ENCODE measurements at places on chromosomes 1 and 21.
A peak's percentile ranks its signal among the peaks of the same experiment; 100 is the strongest.

DNA sequence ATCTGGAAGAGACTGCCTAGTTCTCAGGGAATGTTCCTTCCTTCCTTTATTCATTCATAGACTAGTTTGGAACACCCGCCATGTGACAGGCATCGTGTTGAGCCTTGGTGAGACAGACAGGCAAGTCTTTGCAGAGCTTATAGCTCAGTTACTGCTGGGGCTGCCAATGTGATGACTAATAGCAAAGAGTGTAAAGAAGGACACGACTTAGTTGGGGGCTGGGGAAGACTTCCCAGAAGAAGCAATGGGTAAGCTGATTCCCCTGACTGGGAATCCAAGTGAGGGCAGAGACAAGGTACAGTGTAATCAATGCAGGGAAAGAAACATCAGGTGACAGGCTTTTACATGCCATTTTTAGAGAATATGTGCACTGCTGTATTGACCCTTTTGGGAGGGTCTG is 51.2 kb downstream of the TENT5C start:
- DNase-seq = peak; percentile 3

DNA sequence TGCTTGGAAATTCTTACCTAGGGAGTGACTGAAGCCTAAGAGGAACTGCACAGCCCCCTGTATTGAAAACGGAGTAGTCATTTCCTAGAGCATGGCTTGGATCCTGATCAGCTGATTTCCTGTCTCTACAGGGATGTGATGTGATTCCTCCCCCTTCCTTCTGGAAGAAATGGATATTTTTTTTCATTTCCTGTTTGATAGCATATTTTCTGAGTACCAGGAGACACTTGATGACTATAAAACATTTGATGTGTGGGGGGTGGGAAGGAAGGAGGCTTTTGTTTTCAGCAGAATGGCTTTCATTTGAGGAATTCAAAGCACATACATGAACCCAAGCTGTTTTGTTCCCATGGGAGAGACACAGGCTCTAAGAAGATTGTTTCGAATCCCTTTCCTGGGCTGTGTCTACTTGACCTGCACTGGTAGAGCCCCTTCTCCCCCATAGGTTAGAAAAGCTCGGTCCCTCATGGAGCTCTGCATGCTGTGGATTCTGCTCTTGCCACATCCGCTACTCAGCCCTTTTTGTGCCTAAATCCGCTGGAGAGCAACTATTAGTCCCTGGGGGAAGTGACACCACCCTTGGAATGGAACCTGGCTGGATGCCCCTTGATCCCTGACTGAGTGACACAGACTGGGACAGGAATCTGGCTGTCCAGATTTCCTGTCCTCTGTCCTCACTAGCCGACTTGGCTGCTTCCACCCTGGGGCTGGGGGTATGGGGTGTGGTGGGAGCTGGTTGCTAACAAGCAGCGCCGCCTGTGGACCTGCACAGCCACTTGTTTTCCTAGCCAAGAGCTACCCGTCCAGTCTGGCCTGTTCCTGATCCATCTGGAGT is 71.8 kb upstream of the MACF1 start:
- DNase-seq = no peak

DNA sequence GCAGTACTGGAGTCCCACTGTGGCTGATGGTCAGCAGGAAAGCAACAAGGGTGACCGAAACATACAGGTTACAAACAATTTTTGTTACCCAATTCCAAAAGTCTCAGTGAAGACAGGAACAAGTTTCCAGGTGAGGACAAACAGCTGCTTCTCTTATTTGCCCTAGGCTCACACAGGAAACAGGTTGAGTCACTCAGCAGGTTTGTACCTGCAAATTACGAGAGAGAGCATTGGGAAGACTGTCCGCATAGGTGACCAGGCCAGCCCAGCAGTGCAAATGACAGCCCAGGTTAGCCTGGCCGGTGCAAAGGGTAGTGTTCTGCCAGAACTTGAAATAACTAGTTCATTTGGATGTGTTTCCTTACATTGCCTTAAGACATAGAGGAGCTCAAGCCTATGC is 40.0 kb upstream of the DSCAM start:
- DNase-seq = no peak

DNA sequence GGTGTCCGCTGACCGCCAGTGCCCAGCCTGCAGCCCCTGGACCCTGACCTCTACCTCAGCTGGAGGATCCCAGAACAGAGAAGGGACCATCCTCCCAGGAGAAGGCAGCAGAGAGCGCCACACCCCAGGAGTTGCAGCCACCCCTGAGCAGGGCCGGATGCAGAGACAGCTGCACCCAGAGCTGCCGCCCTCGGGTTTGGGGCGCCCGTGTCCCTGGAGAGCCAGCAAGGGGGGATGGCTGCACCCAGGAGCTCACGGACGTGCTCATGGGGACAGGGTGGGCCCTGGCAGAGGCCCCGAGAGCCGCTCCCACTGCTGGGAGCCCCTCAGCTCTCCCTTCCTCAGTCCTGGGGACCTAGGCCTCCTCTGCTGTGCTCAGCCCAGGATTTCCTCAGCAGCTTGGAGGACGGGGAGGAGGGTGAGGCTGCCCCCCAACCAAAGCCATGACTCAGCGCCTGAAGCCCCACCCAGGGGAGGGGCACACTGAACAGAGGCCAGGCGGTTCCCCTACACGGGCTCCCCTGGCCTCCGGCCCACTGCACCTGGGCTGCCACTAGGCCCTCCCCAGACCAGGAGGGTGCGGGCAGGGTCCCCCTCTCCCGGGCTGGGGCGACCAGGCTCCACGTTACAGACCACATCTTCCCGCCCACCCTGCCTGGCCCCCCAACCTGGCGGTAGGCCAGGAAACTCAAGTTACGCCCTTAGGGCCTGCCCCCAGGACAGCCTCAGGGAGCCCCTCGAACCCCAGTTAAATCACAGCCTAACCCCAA is 2.2 kb downstream of the ACAP3 start:
- DNase-seq = peak; percentile 68

GRCh38 chr1:116777831-116778830 is 23.9 kb downstream of the CD2 start:
- DNase-seq = no peak

- DNase-seq = peak; percentile 99
Observed at GRCh38 chr1:112735752-112736151, 20.6 kb upstream of the PPM1J start.

DNA sequence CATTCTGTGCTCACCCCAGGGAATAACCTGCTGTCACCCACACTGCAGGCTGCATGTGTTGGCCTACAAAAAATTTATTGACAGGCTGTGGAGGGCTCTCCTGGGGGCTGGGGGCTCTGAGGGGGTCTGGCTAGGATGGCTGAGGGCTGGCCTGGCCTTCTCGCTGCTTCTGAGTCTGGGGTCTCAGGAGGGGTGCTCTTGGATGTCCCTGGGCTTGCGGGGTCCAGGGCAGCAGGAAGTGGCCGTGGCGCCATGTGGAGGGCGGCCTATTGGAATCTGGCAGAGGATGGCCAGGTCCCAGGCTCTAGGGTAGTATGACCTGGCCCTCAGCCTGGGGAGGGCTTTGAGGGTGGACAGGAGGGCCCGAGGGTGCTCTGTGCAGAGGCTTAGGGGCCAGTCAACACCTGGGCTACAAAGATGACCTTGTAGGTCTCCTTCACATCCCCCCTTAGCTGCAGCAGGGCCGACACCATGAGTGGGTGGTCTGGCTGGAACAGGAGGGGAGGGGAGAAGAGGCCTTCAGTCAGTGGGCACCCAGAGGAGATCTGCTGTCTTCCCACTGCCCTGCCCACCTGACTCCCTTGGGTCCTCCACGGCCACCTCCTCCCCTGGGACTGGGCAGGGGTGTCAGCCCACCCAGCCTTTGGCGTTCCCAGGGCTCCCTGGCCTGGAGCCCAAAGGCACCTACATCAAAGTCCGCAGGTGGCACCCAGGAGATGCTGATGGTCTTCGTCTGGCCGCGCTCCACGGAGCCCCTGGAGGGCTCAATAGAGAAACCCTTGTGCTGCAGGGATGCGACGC is 3.0 kb upstream of the TMEM52 start:
- DNase-seq = no peak

GRCh38 chr1:20403423-20404145 is 82.4 kb downstream of the CAMK2N1 start:
- no peak for DNase-seq

DNA sequence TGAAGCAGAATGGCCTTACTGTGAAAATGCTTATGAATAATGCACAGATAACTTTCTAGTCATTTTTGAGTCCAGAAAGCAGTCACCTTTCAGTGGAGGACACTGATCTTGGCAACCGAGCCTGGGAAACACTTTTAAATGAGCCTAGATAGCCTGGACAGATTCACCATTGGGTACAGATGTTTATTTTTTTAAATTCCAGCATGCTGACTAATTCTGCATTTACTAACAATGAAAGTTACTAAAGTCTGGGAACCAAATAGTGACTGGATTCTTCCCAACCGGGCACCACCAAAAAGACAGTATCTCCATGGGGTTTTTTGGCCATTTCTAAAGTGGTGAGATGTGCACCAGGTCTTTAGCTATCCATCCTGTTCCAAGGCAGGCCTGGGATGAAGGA is 3.3 kb upstream of the FMOD start:
- no peak for DNase-seq

DNA sequence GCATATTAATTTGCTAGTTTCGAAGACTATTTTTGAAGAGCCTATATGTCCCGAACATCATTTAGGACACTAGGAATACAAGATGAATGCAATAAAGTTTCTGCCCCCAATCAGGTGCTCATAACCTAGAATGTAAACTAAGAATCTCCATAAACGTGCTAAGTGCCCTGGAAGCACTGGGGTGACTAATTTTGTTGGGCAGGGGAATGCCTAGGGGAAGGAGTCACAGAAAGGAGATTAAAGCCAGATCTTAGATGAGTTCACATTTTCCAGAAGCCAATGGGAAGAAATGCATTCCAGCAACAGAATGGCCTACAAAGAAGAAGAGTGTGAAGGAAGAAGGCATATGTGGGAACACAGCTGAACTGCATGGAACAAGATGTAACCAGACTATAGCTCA is 19.5 kb downstream of the SCYL3 start:
- peak; percentile 29 for DNase-seq

DNA sequence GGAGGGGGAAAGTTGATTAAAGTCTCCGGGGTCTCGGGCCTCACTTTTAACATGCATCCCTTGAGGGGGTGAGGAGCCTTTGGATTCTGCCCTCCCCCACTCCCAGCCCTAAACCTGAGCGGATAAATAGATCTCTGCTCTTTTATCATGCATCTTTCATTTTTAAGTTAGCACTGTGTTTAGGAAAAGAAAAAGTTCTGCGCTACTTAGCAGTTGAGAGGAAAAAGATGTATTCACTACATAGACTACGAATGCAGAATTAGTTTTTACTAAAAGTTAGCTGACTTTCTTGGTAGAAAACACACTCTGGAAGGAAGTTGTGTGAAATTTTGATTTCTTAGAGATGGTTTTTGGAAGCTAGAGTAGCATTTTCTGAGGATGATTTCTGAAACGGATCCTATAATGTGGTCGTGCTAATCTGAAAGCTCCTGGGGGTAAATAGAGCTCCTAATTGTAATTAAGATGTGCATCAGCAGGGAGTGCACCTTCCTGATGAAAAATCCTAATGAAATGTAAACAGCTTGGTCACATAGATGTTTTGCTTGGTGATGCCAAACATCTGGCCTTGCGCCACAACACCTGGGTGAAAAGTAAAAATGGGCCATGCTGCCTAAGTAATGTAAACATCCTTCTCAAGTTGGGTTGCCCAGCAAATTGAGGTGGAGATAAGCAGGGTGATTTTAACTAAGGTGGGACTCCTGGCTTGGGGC is 1.8 kb downstream of the ROR1 start:
- DNase-seq = no peak

- no peak for DNase-seq
Observed at GRCh38 chr1:10641976-10642375, 154.5 kb downstream of the CASZ1 start.

Data from RKO (cell line).